ENCODE measurements at places on chromosomes 2 and 18.

DNA sequence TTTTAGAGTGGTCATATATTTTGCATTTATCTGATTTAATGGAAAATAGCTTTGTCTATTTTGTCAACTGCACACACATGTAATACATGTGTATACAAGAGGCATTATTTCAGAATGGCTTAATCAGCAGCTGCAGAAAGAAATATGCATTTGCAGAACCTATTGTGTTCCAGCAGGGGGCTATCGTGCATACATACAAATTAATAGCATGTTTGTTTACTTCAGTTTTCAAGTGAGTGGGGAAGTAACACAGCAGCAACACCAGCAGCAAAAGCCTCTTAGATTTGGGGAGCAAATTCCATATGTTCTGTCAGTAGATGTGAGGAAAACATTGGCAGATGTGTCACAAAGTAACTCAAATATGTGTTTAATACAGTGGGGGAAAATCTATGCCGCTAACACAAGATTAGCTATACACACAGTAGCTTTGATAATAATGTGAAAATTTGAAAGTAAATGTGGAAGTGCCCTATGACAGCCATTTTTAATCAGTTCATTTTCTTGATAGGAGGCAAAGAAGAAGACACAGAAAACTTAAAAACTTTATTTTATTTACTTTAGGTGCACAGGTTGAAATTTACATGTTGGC, 218.1 kb downstream of the WDR7 start:
- DNase-seq, result no peak

DNA sequence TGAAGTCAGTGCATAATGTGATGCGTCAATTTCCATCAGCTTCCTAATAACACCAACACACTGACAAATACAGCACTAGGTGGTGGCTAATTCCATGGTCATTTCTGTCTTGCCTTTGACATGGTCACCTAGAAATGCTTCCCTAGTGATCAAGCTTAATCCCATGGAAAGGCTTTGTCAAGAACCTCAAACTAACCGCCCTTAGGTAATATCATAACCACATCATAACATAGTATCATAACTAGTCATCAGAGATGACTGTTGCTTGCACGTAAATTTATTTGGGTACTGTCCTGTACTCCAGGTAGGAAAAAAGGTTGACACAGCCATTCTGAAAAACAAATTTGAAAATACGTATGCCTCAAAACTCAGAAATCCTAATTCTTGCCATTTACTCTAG, 471.8 kb downstream of the IRS1 start:
- DNase-seq, result no peak

DNA sequence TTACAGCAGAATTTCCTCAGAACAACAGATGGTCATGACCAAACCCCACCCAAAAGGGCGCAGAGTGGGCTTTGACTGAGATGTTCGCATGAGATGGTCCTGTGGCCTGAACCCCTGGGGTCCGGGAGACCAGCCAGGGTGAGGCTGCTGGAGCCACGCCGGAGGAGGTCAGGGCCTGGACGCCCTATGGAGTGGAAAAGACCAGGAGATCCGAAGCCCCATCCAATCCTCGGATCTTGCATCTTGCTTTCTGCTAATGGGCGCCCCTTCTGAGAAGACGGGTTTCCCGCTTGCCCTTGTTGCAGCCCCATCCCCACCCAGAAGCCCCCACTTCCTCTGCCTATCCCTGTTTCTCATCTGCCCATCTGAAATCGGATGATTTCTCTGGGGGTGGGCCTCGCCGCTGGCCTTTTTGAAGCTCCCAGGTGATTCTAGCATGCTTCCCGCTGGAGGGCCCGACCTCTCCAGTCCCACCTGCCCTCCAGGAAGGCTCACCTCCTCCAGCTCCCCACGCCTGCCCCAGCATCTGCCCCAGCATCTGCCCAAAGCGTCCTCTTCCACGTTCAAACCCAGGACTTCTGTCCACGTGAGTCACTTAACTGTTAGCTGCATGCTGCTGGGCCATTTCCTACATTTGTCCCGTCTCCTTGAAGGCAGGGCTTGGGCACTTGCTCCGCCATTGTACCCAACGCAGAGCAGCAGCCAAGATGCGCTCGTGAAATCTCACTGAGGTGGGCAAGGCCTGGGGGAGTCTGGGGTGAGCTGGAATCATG, 4.3 kb upstream of the CNDP1 start:
- no peak for DNase-seq

DNA sequence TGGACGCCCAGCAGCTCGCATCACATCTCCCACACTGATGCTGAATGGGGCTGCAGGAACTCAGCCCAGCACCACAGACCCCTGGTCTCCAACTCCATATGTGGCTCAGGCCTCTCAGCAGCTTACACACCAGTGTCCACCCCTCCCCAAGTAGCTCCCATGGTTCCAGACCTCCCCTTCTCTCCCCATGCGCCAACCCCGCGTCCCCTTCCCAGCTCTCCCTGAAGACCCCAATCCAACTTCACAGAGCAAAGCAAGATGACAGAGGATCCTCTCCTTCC, 188.9 kb downstream of the SH3BP4 start:
- no peak for DNase-seq

DNA sequence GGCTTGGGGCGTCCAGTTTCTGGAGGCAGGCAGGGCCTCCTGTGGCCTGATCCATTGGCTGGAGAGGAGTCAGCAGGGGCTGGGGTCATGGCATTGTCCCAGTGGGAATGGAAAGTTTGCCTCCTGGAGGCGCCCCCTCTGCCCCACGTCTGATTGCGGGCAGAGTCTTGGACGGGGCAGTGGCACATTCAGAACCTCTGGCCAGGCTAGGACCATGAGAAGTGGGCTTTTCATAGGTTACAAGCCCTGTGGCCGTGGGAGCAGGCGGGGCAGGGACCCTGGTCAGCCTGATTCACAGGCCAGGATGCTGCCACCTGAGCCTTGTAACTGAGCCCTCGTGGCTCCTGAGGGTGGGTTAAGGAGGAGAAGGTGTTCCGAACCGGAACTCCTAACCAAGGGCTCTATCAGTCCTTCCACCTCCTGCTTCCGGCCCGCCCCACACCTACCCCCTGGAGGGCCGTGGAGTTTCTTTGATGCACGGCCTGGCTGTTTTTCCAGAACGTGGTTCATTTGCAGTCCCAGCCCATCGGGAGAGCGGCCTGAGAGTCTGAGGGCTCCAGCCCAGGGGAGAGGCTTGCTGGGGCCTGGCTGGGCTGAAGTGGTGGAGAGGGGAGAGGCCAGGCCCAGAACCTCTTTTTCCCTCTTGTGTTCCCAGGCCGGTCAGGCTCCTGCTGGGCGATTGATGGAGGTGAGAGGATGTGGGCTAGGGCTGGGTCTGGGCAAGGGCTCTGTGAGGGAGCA, 43.9 kb upstream of the PLB1 start:
- DNase-seq, result no peak

DNA sequence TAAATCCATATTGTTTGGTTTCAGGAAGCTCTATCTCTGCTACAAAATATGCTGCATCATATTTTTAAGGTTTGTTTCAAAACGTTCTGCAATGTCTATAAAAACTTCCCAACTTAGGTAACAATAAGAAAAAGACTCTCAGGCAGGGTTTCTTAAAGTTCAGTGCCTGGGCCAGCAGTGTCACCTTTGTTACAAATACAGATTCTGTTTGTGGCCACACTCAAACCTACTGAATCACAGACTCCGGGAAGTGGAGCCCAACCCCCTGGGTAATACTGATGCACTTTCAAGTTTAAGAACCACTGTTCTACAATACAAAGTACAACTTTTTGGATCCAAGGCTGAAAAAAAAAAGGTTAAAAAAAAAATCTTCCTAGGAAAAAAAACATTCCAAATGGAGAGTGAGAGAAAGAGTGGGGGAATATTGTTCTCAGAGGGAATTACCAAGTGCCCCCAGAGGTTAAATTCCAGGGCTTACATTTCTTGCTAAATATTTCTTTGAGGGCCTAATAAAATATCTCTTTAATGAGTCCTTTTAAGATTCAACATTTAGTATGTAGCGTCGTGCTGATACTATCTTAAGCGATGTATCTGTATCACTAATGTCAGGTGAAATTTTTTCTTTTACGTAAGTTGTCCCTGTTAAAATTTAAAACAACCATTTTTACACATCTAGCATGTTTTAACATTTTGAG, 476.7 kb downstream of the TXNL1 start:
- DNase-seq, result no peak

DNA sequence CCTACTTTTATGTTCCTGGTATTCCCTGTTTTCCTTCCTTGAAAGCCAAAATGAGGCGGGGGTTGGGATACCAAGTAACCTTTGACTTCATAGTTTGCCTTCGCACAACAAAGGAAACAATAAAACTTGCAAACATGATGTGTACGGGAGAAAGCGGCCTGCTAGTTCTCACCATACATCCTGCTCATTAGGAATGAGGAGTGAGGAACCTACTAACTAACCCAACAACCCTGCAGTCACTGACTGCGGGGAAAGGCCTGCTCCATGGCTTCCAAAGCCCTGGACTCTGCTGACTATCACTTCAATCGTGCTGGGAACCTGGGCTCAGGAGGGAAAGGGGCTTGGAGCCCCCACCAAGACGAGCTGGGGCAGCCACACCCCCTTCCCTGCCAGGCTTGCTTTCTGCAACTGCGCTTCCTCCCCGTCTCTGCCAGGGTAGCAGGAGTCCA, 24.2 kb downstream of the RPL31 start:
- DNase-seq, result no peak

DNA sequence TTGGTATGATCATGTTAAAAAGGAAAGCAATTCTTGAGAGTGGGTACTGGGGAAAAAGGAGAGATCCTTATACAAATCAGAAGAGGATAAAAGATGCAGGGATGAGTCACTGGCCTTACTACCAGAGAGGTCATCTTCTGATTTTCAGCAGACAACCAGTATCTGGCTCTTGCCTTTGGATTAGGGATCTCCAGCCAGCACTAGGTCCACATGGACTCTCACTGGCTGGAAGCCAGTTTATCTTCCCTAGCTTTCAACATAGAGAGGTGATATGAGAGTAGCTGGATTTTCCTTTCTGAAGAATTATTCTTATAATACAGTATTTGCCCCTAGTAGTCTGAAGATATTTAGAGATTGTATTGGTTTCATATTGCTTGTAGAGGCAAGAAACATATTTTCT, 30.2 kb downstream of the CERKL start:
- no peak for DNase-seq

- DNase-seq, result no peak
Measured at GRCh38 chr2:186612555-186613440, 22.9 kb downstream of the ITGAV start.

GRCh38 chr2:170393861-170394498, 216.0 kb downstream of the MYO3B start:
- DNase-seq, result no peak

DNA sequence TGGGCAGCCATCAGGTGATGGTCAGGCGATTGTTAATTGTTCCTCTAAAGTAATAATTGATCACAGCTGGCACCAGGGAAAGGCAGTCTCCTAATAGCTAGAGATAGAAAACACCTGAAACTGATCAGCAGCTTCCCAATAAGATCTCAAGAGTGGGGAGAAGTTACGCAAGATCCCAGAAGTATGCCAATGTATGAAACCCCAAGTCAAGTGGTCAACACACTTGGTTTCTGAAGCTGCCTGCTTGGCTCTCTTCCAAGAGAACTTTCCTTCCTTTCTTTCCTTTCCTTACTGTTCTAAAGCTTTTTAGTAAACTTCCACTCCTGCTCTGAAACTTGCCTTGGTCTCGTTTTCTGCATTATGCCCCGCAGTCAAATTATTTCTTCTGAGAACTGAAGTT, 201.6 kb upstream of the SKOR2 start:
- DNase-seq, result no peak

DNA sequence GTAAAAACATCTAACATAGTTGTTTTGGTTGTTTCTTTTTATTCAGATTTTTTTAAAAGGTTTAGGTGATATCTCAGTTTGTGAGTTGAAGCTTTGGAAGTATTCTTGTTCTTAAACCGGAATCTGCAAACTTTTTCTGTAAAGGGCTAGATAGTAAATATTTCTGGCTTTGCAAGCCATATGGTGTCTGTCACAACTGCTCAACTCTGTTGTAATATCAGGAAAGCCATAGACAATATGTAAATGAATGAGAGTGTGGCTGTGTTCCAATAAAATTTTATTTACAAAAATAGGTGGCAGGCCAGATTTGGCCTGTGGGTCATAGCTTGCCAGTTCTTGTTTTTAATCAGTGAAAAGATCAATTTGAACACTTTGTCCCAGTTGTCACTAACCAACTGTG, 134.1 kb downstream of the CNTNAP5 start:
- DNase-seq, result no peak

DNA sequence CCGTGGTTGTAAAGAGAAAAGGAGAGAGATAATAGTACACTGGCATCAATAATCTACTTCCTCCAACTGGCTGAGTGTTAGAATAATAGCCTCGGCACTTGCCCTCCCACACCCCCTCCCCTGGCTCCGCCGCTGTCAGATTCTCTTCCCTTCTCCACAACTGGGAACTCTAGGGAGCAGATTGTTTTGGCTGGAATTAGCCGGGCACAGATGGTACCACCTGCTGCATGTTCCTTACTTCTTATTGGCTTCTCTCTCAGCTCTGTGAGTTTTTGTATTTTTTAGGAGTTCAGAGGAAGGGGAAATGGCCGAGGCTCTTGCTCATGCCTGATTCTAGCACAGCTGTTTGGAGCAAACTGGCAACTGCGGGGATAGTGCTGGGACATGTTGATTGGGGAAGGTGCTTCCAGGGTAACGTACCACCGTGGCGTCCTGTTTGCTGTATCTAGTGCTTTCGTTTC, 140.0 kb downstream of the ZEB2 start:
- DNase-seq, result no peak

GRCh38 chr2:16746833-16747232, 81.2 kb upstream of the CYRIA start:
- DNase-seq, result no peak

GRCh38 chr2:18912225-18912888, 323.0 kb upstream of the NT5C1B start:
- no peak for DNase-seq

GRCh38 chr2:86216575-86217555, 17.6 kb downstream of the MRPL35 start:
- no peak for DNase-seq

GRCh38 chr18:75538727-75539126, 111.2 kb upstream of the SMIM21 start:
- no peak for DNase-seq

DNA sequence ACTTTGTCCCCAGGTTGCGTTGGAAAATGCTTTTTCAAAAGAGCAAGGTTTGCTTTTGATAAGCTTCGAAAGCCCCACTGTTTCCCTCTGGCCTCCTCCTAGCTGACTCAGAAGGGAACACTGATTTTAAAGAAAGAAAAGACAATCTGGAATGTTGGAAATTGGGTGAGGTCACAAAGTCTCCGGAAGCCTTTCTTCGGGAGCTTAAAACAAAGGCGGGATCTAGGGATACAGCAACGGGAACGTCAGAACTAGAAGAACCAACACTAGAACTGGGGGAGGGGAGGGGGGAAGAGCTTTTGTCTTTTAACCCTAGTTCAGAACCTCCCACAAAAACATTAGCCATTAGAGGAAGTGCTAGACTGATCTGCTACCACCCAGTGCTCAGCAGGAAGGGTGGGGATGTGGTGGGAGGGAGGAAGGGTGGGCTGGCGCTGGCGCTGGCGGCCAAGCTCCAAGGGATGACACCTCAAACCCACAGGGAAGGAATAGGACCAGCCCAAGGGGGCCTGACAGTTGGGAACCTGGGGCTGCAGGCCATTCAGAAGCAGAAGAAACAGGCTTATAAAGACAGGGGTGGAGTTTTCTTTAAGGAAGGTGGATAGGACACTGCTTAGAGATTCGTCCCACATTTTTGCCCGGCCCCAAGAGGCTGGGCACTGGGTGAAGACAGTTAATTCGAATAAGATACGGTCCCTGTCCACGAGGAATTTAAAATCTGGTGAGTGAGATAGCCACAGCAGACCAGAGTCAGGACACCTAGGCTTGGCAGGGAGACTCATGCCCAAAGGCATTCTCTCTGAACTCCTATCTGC, 1.7 kb downstream of the TMSB10 start:
- peak; percentile 31 for DNase-seq
